ENCODE measurements at places on chromosomes 5 and 9. TPM values are rescaled to one million over a fixed set of nuclear protein-coding genes. Genes with fewer than 3 reads are reported as not detected.

The PCDHA1 gene
- total RNA-seq = not detected

The SARDH gene
- total RNA-seq = 6.5 TPM

The ACO1 gene
- 13.1 TPM for total RNA-seq

The ALDH1A1 gene
- total RNA-seq = not detected

The WDR38 gene
- total RNA-seq = not detected

The GPR150 gene
- total RNA-seq = 0.82 TPM

The GMCL2 gene
- not detected for total RNA-seq

The LRRC26 gene
- not detected for total RNA-seq

DNA sequence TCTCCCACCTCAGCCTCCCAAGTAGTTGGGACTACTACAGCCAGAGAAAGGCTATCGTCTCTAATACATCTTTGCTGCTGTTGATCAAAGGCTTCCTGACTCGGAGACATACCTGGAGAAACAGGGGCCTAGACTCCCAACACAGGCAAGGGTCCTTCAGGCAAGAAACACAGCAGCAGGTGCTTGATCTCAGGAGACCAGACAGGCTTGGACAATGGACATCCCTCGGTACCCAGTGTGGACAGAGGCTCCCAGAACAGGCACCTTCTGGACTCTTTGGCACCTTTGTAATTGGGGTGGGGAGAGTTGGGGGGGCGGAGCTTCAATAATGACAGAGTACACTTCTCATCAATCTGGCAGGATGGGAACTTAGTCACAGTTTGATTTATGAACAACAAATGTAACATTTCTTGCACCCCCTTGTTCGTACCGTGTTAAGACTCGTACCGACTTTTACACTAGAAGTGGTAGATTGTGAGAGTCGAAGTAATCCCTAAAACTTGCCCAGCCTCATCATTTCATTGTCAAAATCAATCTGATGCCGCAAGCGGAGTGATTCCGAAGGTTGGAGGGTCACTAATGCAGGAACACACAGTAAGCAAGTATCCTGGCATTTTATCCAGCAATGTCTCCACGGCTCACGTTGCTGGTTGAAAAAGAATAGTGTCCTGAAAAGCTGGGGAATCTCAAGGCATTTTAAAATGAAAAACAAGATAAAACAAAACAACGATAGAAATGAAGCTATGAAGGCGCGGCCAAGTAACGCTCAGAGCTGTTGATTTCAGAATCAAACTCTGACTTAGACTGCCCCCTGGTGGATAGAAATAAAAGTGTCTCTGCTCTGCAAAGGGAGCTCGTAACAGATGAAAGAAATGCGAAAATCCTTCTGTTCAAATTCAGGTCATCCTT lies 46.4 kb upstream of the STK32A start:
- peaks cover 6% of the 10 kb centered on the region for H3K27me3 ChIP-seq
- H3K27ac ChIP-seq = no peak overlapping the region
- peaks cover 3% of the 10 kb centered on the region for H3K4me1 ChIP-seq
- H3K4me3 ChIP-seq = no peak overlapping the region
- DNase-seq = peak; percentile 19

DNA sequence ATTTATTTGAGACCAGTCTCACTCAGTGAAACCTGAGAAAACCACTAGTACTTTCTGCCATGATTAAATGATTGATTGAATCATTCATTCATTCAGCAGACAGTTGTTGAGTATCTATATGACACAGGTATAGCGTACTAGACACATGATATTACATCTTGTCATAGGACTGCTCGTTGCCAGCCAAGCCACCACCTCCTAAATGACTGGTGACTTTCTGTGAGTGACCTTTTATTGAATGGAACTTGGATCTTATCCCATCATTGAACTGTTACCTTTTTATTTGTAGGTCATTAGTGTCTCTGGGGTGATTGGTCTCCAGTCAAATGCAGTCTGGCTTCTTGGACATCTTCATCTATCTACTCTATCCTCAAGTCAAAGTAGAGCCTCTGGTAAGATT lies 80.7 kb downstream of the HACD4 start:
- no peak overlapping the region for H3K4me3 ChIP-seq
- no peaks in the 10 kb centered on the region for H3K4me1 ChIP-seq
- peaks cover 29% of the 10 kb centered on the region for H3K36me3 ChIP-seq
- H3K27me3 ChIP-seq = no peaks in the 10 kb centered on the region

DNA sequence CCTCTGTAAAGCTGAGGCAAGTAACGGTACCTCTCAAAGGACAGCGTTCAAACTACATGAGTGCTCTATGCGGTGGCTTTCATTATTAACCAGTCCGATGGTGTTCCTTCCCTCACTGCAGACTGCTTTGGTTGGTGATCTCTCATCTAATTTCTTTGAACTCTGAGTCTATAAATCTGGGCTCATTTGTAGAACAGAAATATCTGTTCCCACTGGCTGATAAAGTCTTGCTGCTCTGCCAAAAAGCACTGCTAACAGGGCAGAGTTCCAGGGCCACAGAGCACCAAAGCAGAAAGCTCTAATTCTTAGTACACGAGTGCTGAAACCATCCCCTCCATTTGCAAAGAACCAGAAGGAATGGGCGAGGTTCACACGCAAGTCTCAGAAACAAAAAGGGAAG lies 81.9 kb downstream of the MED27 start:
- no peak overlapping the region for H3K27ac ChIP-seq
- H3K36me3 ChIP-seq = peaks cover 20% of the 10 kb centered on the region
- H3K4me1 ChIP-seq = peaks cover 21% of the 10 kb centered on the region
- H3K27me3 ChIP-seq = no peaks in the 10 kb centered on the region

- no peak overlapping the region for H3K27ac ChIP-seq
- H3K36me3 ChIP-seq = no peaks in the 10 kb centered on the region
- no peaks in the 10 kb centered on the region for H3K27me3 ChIP-seq
- H3K4me3 ChIP-seq = no peak overlapping the region
- H3K4me1 ChIP-seq = peaks cover 31% of the 10 kb centered on the region
Observed at GRCh38 chr9:89750117-89750791, 145.4 kb downstream of the GADD45G start.

GRCh38 chr5:154384480-154385235 lies 61.1 kb upstream of the SAP30L start:
- H3K4me3 ChIP-seq = no peak overlapping the region
- H3K4me1 ChIP-seq = no peaks in the 10 kb centered on the region
- H3K36me3 ChIP-seq = peaks cover 33% of the 10 kb centered on the region
- no peak overlapping the region for H3K27ac ChIP-seq
- DNase-seq = peak; percentile 12
- H3K27me3 ChIP-seq = no peaks in the 10 kb centered on the region

DNA sequence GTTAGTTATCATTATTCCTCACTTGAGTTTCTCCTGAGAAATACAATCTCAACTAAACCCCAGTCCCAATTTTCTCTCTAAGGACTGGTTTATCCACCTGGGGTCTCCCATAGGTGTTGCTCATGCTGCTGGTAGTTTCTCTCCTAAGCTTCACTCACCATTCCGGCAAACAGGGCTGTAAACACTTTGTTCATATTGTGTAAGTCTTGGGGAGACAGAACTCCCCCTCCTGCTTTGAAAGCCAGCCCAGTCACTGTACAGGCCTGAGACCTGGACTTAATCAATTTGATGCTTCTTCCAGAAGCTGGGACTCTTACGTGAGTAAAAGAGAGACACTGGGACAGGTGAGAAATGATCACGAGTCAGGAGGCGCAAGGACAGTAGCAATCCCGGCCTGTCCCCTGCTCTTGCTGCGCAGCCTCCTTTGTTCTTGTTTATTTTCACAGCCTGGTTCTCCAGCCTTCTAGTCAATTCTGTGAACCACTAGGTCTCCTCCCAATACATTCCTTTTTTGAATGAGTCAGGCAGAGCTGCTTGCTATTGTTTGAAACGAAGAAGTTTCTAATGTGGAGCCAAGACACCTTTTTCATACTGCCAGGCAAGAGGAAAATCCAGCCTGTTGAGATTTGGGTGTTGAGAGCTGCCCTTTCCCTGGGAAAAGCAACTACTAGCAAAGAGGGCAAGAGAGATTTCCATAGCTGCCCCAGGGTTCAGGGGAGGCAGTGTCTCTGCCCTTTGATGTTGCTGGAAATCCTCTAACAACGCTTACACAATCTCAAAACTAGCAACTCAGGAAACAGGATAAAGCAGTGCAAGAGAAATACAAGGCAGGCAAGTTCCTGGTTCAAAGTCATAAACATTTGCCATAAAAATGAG lies 9.2 kb upstream of the SHROOM1 start:
- H3K27me3 ChIP-seq = no peaks in the 10 kb centered on the region
- H3K4me1 ChIP-seq = no peaks in the 10 kb centered on the region
- H3K27ac ChIP-seq = no peak overlapping the region
- no peak overlapping the region for H3K4me3 ChIP-seq

DNA sequence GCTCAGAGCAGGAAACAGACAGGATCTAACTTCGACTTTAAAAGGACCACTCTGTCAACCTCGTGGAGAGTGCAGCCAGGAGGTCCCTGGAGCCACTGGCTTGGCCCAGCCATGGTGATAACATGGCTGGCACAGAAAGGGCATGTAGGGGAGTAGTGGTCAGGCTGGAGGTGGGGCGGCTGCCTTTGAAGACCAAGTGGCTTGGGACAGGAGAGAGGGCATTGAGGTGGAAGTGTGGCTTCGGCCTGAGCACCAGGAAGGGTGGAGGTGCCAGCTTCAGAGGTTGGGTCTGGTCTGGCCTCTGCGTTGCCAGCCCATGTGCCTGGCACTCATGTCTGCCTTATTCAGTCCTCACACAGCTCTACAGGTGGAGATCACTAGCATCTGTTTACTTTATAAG lies 270.0 kb downstream of the NSG2 start:
- H3K4me1 ChIP-seq = peaks cover 2% of the 10 kb centered on the region
- no peak for DNase-seq
- H3K36me3 ChIP-seq = no peaks in the 10 kb centered on the region
- H3K4me3 ChIP-seq = no peak overlapping the region
- peaks cover 39% of the 10 kb centered on the region for H3K27me3 ChIP-seq

GRCh38 chr9:93307468-93308157 lies 123.7 kb downstream of the WNK2 start:
- H3K36me3 ChIP-seq = no peaks in the 10 kb centered on the region
- H3K27me3 ChIP-seq = no peaks in the 10 kb centered on the region
- H3K4me1 ChIP-seq = no peaks in the 10 kb centered on the region
- H3K27ac ChIP-seq = no peak overlapping the region
- DNase-seq = peak; percentile 2
- no peak overlapping the region for H3K4me3 ChIP-seq

DNA sequence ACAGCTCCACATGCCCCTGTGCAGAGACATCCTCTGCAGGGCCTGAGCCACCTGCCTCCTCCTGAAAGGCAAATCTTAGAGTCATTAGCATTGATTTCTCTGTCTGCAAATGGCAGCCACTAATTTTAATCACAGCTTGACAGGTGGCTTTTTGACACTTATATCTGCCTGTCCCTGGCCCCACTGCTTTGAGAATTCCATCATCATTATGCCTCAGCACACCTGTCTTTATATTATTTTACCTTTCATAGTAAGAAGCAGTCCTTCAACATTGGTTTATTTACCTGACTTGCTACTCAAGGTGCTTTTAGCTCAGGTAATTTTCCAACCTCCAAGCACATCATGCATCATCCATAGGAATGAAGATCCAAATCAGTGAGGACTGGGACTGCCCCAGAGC lies 451.3 kb downstream of the MTRR start:
- no peaks in the 10 kb centered on the region for H3K27me3 ChIP-seq
- H3K4me3 ChIP-seq = no peak overlapping the region
- H3K27ac ChIP-seq = no peak overlapping the region
- no peaks in the 10 kb centered on the region for H3K4me1 ChIP-seq
- no peak for DNase-seq
- H3K36me3 ChIP-seq = no peaks in the 10 kb centered on the region

- peaks cover 10% of the 10 kb centered on the region for H3K4me1 ChIP-seq
- no peak overlapping the region for H3K4me3 ChIP-seq
- no peaks in the 10 kb centered on the region for H3K27me3 ChIP-seq
Observed at GRCh38 chr5:56639476-56639875, 175.9 kb upstream of the MAP3K1 start.

GRCh38 chr5:110968246-110969005 lies 103.1 kb upstream of the TSLP start:
- no peaks in the 10 kb centered on the region for H3K36me3 ChIP-seq

GRCh38 chr5:107675201-107675600 lies 4.5 kb upstream of the EFNA5 start:
- no peak overlapping the region for H3K27ac ChIP-seq
- H3K4me1 ChIP-seq = peaks cover 26% of the 10 kb centered on the region
- H3K27me3 ChIP-seq = peaks cover 44% of the 10 kb centered on the region
- no peak for DNase-seq

DNA sequence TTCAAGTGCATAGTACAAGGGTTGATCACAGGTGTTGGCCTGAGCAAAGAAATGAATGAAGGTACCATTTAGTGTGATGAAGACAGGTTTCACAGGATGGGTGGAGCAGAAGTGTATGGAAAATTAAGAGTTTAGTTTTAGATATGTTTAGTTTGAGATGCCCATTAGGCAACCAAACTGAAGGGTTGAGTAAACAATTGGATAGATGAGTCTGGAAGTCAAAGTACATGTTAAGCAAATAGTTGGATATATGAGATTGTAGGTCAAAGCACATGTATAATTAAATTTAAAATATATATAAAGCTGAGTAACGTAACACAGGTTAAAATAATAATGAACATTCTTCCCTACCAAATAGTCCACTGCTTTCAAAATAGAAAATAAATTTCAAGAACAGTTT lies 237.1 kb upstream of the PCSK5 start:
- no peaks in the 10 kb centered on the region for H3K36me3 ChIP-seq
- H3K27me3 ChIP-seq = no peaks in the 10 kb centered on the region
- no peaks in the 10 kb centered on the region for H3K4me1 ChIP-seq
- no peak for DNase-seq
- H3K4me3 ChIP-seq = no peak overlapping the region
- H3K27ac ChIP-seq = no peak overlapping the region

DNA sequence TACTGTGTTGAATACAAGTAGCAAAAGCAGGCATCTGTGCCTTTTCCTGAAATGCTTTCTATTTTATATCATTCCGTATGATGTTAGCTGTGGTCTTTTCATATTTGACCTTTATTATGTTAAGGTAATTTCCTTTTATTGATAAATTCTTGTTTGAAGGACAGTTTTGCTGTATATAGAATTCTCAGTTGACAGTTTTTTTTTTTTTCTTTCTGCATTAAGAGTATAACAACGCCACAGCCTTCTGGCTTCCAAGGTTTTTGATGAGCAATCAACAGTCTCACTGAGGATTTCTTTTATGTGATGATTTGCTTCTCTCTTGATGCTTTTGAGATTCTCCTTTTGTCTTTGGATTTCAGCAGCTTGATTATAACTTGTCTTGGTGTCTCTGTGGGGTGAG lies 23.6 kb downstream of the ZNF483 start:
- H3K4me1 ChIP-seq = no peaks in the 10 kb centered on the region
- H3K4me3 ChIP-seq = no peak overlapping the region
- H3K27ac ChIP-seq = no peak overlapping the region
- DNase-seq = no peak

- no peak overlapping the region for H3K4me3 ChIP-seq
- no peaks in the 10 kb centered on the region for H3K27me3 ChIP-seq
- no peaks in the 10 kb centered on the region for H3K36me3 ChIP-seq
- H3K27ac ChIP-seq = no peak overlapping the region
Observed at GRCh38 chr5:174545926-174546325, 178.5 kb upstream of the MSX2 start.

Measured in activated CD4-positive, alpha-beta memory T cell treated with anti-CD3 and anti-CD28 coated beads for 36 hours (primary cell).